Stimulated activated CD8-positive, alpha-beta memory T cell treated with anti-CD3 and anti-CD28 coated beads, Interleukin-15, amount 100 ng/mL, for 24 hours (primary cell): ENCODE measurements at places on chromosomes 12 and 14.

DNA sequence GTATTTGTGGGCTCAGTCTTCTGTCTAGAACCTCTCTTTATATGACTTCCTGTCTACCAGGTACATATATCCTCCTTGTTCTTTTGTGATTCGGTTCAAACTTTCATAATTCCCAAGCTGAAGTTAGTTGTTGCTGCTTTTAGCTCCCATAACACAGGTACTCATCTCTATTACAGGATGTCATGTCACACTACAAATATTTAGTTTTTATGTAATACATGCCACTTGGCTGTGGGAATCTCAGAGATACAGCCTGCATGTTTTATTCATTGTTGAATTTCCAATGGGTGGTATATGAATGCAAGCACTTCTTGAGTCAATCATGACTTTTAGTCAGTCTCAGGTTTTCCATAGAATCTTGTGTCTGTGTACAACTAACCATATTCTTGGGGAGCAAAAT, 122.7 kb downstream of the SINHCAF start:
- DNase-seq: no peak

GRCh38 chr12:131683266-131684014, 27.4 kb upstream of the SFSWAP start:
- DNase-seq: no peak

DNA sequence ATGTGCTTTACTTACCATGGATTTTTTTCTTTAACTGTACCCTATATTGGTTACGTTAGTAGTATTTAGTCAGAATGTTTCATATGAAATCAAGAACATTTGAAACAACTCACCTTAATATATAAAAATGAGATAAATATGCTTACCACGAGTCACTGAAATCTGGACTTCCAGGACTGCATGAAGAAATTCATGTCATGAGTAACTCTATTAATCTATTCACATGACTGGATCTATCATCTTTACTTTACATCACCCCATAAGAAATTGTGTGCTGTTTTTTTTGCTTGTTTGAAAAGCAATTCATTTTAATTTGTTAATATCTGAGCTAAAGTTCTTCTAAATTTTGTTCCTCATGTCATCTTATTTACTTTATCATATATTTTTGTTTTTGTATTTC, 5.2 kb downstream of the EPYC start:
- no peak for DNase-seq

DNA sequence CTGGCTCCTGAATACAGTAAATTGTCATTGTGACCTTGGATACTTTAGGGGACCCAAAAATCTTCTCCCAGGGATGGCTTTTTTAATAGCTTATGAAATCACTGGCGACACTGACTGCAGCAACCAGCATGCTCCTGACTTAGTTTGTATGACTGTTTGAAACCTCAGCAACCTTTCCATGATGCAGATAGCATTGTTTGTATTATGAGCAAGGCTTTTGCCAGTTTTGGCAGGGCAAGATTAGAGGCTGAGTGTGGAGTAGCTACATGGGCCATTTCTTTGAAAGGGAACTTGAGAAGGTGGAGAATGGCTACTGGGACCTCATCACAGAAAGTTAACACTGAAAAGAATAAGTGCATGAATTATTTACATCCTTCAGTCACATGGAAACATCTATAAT, 50.9 kb downstream of the SLC4A8 start:
- no peak for DNase-seq

DNA sequence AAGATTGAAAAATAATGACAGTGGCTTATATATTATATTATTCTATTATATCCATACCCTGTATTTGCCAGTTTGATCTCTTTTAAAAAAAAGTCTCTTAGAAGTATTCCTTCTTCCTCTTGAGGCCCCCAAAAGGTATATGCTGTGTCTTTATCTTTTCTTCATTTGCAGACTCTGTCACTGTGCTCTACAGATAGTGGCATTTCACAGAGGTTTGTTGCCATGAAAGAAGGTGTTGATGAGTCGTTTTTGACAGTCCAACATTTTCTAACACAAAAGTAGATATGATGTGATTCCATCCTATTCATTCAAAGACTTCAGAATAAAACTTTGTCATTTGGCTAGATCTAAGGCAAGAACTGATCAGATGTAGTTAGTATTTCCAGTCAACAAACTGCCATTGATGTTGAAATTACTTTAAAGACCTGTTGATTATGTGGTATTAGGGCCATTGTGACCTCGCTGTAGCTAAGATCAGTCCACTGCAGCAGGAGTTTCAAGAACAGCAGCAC, at the start of gene CCDC196:
Gene CCDC196, plus strand, starts transcription at position 462 of the 512 bp plus-strand sequence. CDS start 132 bp downstream, outside the sequence.
- no peak for DNase-seq

DNA sequence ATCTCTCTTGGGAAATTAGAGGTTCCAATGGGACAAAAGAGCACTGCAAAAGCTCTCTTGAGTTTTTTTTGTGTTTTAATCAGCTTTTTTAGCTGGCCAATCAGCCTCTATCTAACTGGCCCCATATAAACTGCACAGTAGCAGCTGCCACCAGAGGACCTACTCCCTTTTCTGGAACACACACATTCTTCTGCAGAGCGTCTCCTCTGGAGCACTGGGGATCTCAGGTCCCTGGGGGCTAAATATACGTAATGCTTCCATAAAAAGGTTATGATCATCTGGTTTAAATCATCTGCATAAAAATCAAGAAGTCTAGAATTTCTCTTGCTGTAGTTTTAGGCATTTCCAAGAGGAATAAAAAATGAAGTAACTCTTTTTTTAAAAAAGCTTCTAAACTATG, 32.3 kb downstream of the TSPAN8 start:
- no peak for DNase-seq

GRCh38 chr12:92726850-92727249, 24.1 kb downstream of the PLEKHG7 start:
- DNase-seq: no peak

DNA sequence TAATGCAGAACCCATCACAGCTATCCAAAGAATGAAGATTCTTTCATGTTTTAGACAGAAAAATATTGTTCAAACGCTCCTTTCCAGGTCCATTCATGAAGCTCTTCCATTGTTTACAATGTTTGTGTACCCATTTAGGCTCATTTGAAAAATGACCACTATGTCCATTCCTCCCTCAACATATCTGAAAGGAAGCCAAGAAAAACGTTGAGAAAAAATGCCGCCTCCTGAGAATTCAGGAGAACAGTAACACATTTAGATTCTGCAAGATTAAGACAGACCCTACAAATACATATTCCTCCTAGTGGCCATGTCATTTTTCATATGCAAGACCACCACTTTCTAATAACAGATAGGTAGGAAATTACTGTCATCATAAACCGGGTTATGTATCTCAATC, 124.4 kb downstream of the SLC25A21 start:
- DNase-seq: no peak

DNA sequence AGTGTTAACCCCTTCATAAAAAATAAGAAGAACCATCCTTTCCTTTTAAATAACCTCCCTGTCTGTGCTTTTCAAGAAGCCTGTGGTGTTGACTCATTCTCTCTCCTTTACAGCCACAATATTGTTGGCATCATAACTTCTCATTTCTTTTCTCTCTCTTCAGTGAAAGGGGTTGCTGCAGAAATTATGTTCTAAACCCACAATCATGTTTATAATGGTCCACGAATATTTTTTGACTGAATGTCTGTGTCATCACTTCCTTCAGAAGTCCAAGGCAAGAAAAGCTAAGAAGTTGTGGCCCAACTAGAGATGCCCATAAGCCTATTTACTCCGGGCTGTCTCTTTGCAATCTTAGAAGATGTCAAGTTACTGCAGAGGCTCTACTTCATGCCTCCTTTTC, 488.3 kb downstream of the APAF1 start:
- DNase-seq: no peak

GRCh38 chr14:58663494-58664111, 25.8 kb downstream of the DACT1 start:
- no peak for DNase-seq

GRCh38 chr14:95503365-95504134, 12.9 kb downstream of the SYNE3 start:
- no peak for DNase-seq

DNA sequence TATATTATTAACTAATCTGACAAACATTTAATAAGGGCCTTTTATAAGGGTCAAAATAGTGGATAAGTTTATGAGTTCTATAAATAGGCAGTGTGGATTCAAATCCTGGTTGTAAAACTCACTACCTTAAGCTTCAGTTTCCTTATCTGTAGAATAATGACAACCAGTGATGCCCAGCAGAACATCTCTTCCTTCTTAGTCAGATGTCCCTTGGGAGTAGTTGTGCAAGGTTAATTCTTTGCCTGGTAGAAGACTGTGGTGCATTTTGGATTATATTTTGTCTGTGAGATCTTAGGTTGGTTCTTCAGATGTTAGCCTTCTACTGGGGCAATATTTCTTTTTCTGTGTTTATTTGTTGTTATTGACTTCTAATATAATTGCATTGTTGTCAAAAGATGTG, 59.5 kb downstream of the ARID2 start:
- DNase-seq: no peak

GRCh38 chr14:104758981-104759969, 6.3 kb downstream of the SIVA1 start:
- no peak for DNase-seq

GRCh38 chr14:85010186-85010585, 519.8 kb upstream of the FLRT2 start:
- DNase-seq: no peak

GRCh38 chr14:69591317-69591716, 16.6 kb upstream of the CCDC177 start:
- no peak for DNase-seq

GRCh38 chr12:126033751-126034150, 968.5 kb downstream of the AACS start:
- DNase-seq: no peak

GRCh38 chr14:98731701-98732100, 540.3 kb downstream of the BCL11B start:
- DNase-seq: no peak

DNA sequence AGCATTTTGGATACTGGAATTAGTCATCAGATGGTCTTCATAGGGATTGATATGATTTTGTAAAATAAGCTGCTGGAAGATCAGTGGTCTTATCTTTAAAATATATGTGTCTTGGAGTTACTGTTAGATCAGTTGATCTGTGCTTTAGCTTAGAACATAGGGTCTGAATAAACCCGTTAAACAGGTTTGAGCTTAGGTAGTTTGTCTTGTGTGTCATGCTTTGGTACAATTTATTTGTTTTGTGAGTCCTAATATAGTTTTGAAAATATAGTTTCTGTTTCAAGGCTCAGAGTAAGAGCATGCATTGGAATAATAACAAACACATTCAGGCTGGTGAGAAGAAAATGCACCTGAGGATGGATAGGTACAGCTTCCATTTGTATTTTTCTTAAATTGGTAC, 505.0 kb downstream of the SLC16A7 start:
- no peak for DNase-seq

DNA sequence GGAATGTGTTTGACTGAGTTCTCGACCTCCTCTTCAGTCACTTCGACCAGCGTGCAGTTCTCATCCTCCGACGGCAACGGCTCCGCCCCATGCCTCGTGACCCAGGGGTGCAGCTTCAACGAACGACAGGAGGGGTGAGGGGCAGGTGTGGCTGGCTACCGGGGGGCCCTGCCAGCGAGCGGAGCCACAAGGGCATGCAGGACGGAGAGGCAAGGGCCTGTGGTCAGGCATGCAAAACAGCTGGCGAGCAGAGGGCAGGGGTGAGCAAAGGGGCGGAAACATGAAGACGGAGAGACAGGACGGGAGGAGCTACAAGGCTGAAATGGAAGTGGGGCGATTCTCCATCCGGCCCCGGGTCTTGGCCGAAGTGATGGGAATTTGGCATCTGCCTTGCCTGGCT, 38.7 kb downstream of the P2RX4 start:
- DNase-seq: no peak

- no peak for DNase-seq
Measured at GRCh38 chr12:73372856-73373255, 1100.7 kb downstream of the TRHDE start.

- no peak for DNase-seq
Measured at GRCh38 chr14:84129007-84129406, 1400.9 kb upstream of the FLRT2 start.

DNA sequence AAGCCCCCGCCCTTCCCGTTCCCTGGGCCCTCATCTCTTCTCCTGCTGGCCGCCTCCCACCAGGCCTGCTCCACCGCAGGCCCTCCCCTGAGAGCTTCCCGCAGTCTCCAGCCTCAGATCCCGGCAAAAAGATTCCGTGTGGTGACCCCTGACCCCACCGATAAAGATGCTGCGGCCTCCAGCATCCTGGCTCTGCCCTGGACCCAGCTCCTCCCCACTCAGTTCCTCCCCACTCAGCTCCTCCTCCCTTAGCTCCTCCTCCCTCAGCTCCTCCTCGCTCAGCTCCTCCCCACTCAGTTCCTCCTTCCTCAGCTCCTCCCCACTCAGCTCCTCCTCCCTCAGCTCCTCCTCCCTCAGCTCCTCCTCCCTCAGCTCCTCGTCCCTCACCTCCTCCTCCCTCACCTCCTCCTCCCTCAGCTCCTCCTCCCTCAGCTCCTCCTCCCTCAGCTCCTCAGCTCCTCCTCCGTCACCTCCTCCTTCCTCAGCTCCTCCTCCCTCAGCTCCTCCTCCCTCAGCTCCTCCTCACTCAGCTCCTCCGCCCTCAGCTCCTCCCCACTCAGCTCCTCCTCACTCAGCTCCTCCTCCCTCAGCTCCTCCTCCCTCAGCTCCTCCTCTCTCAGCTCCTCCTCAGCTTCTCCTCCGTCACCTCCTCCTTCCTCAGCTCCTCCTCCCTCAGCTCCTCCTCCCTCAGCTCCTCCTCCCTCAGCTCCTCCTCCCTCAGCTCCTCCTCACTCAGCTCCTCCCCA, 17.0 kb downstream of the NOC4L start:
- DNase-seq: no peak

DNA sequence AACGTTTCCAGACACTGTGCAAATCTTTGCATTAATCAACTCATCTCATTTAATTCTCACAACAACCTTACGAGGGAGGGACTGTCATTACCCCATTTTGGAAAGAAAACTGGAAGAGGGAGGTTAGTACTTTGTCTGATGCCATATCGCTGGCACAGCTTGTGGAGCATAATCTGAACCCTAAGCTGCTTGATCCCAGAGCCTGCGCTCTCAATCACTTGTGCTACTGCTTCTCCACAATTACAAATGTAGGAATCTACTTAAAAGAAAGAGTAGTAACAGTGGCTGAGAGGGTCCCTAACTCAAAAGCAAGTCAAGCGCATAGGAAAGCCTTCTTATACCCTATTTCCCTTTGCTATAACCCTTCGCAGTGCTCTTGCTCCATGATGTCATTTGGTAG, 3.2 kb downstream of the EFS start:
- DNase-seq: no peak

DNA sequence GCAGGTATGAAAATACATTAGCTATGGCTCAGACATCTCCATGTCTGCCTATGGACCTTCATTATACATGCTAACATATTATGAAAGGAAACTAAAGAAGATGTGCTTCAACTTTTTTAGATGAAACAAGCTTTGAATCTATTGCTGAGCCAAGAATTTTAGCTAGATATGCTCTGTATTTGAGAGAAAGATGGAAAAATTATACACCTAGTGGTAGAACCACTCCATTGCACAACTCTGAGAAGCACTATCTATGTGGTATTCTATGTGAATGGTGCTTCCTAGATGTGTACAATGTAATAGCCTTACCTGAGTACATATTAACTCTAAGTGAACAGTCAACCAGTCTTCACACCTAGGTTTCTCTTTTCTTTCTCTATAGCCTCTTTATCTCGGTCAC, 17.3 kb downstream of the EPYC start:
- no peak for DNase-seq

- no peak for DNase-seq
Measured at GRCh38 chr12:114439261-114439683, 33.3 kb upstream of the TBX5 start.

- DNase-seq: no peak
Measured at GRCh38 chr12:57223191-57224165, 6.0 kb upstream of the SHMT2 start.
